GM23248 (cell line): ENCODE measurements at places on chromosomes 16 and 17. TPM values are rescaled to one million over a fixed set of nuclear protein-coding genes. Genes with fewer than 3 reads are reported as not detected.

SYCE1L gene
- not detected in 2 replicates for total RNA-seq

PYDC1 gene
- not detected in 2 replicates for total RNA-seq

- no peak overlapping the region for H3K4me3 ChIP-seq
- no peaks in the 10 kb centered on the region for H3K27me3 ChIP-seq
- H3K4me1 ChIP-seq, result no peaks in the 10 kb centered on the region
- no peak overlapping the region for H3K27ac ChIP-seq
- H3K36me3 ChIP-seq, result no peaks in the 10 kb centered on the region
Observed at GRCh38 chr17:27807567-27808470, 7.5 kb upstream of the NOS2 start.

NQO1 gene
- total RNA-seq, result 332 and 431 TPM in 2 replicates

- H3K27ac ChIP-seq, result no peak overlapping the region
- H3K4me1 ChIP-seq, result peaks cover 32% of the 10 kb centered on the region
- H3K27me3 ChIP-seq, result no peaks in the 10 kb centered on the region
- no peak overlapping the region for H3K4me3 ChIP-seq
- H3K36me3 ChIP-seq, result peaks cover 32% of the 10 kb centered on the region
Observed at GRCh38 chr16:20862162-20862960, 37.8 kb downstream of the DCUN1D3 start.

PDE6G gene
- total RNA-seq, result not detected in 2 replicates

ACSM5 gene
- total RNA-seq, result not detected in 2 replicates

DNA sequence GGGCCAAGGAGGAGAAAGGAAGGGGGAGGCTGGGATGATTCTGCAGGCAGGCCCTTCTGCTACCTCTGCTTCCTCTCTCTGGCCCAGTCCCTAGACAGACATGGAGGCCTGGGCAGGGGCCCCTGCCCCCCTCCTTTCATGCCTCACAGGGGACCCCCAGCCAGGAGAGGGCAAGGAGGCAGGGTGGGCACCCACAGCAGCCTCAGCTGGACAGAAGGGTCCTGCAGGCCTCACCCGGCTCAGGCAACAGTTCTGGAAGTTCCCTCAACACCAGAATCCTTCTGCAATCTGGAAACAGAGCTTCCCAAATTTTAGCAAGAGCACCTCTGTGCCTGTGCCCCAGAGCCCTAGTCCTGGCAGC, 8.7 kb downstream of the ARHGAP27 start:
- no peak overlapping the region for H3K27ac ChIP-seq
- no peak overlapping the region for H3K4me3 ChIP-seq

DNA sequence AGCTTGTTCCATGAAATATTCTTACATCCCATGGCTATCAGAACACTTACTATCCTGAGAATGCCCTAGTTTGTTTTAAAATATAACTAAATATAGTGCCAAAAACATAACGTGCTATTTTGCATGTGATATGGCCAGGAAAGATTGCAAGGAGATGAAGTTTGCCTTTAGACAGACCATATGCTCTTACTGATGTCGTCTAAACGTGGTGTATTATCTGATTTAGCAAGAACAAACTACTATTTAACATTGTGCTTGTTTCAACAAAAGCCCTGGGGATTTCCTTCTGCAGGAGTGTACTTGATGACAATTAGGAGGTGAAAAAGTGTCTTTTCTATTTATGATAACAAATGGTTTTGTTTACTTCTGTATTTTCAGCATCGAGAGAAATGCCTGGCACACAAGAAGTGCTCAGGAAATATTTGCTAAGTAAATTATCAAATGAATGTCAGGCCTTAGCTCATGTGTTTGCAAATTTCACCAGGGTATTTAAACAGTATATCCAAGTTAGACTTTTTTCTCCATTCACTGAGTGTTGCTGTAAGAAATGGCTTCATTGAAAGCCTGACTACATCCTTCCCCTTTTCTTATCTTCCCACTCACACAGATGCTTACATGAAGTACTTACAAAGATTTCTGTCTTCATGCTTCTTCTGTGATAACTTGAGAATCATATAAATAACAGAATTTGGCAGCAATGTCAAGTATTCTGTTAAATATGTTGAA, 1033.6 kb downstream of the CDH8 start:
- DNase-seq, result no peak
- no peak overlapping the region for H3K27ac ChIP-seq
- no peak overlapping the region for H3K4me3 ChIP-seq
- no peaks in the 10 kb centered on the region for H3K4me1 ChIP-seq

TPSD1 gene
- total RNA-seq, result not detected in 2 replicates

GRCh38 chr16:64745258-64745930, 376.5 kb downstream of the CDH11 start:
- no peaks in the 10 kb centered on the region for H3K36me3 ChIP-seq
- H3K27me3 ChIP-seq, result peaks cover 10% of the 10 kb centered on the region
- DNase-seq, result no peak
- H3K27ac ChIP-seq, result no peak overlapping the region

DNA sequence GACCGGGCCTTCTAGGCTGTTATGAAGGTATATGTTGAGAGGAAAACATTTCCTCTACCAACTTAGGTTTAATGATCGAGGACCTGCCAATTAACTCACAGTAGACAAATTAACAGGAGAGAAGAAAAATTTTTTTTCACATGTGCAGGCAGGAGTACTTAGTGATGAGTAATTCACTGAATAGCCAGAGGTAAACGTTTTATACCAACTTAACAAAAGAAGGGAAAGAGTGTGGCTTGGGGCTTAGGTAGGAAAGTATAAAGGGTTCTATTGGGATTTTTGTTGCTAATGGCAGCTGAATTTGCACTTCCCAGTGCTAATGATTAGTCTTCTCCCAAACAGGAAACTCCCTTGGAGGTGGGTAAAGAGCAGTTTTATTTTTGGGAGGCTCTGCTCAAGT, 121.6 kb upstream of the HS3ST4 start:
- no peaks in the 10 kb centered on the region for H3K36me3 ChIP-seq
- no peak overlapping the region for H3K27ac ChIP-seq
- no peak overlapping the region for H3K4me3 ChIP-seq
- no peaks in the 10 kb centered on the region for H3K27me3 ChIP-seq

DNA sequence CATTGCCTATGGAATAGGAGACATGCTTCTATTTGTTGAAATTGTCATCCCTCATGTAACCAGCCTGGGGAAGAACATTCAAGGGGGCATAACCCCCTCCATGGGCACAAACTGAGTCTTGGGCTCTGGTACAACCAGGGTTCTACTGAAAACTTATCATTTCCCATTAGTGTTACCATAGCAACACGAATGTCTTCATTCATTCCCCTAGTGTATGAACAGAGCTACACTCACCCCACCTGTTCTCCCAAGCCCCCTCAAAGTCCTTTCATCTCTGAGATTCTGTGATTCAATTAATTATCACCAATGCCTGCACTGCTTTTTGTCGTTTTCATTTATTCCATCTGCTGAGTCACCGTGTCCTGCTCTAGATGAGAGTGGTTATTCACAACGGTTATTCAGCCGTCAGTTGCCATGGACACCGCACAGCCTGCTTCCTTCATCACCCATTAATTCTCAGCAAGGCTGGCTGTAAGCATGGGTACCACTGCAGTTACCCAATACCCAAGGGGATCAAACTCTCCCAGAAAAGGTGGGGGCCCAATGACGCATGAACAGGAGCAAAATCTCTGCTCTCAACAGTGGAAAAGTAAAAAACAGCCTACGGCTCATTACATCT, 1.6 kb upstream of the GAST start:
- H3K27me3 ChIP-seq, result peaks cover 11% of the 10 kb centered on the region; the same call in 1 of the 2 replicates
- peak; percentile 91 for DNase-seq
- no peak overlapping the region for H3K27ac ChIP-seq

GRCh38 chr17:58028578-58028977, 21.5 kb upstream of the SRSF1 start:
- no peaks in the 10 kb centered on the region for H3K36me3 ChIP-seq
- no peak for DNase-seq
- H3K27me3 ChIP-seq, result 0 out of 2 replicates have a peak, but pooled peaks cover 4% of the 10 kb centered on the region

GRCh38 chr17:37844158-37844976, 79.8 kb upstream of the TBC1D3K start:
- H3K27ac ChIP-seq, result no peak overlapping the region
- no peak overlapping the region for H3K4me3 ChIP-seq

DNA sequence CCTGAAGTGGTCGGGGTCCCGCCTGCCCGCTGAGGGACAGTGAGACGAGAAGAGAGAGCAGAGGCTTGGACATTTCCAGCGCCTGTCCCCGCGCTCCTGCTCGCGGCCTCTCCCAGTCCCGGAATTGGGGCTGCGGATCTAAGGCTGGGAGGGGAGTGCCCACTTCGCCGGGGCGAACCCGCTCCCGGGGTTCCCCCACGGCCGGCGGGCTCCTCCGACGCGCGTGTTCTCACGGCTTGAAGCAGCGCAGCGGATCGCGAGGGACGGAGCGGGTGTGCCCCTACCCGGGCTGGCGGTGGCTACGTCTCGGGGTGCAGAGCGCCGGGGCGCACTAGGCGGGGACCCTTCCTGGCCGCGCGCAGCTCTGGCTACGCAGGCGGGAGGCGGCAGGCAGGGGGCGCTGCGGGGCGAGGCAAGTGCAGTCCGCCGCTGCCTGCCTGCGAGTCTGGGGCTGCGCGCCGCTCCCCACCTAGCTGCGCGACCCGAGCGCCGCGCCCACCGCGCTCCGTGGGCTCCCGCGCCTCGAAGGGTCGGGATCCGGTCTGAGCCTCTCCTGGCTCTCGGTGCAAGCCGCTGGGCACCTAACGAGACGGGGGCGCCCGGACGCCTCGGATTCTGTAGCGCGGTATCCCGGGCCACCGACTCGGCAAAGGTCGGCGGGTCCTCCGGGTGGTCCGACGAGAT, 1.2 kb downstream of the NGFR start:
- H3K27ac ChIP-seq, result no peak overlapping the region
- H3K27me3 ChIP-seq, result peaks cover 64% of the 10 kb centered on the region
- peak; percentile 77 for DNase-seq
- peak overlapping the region; percentile 57 for H3K4me3 ChIP-seq
- no peaks in the 10 kb centered on the region for H3K36me3 ChIP-seq
- 0 out of 2 replicates have a peak, but pooled peaks cover 4% of the 10 kb centered on the region for H3K4me1 ChIP-seq

- no peak overlapping the region for H3K27ac ChIP-seq
- H3K4me3 ChIP-seq, result no peak overlapping the region
- no peaks in the 10 kb centered on the region for H3K27me3 ChIP-seq
Observed at GRCh38 chr16:35642322-35642835, 2183.0 kb downstream of the TP53TG3F start.

GRCh38 chr17:60744355-60744966, 66.8 kb downstream of the BCAS3 start:
- H3K4me1 ChIP-seq, result peaks cover 16% of the 10 kb centered on the region
- H3K27ac ChIP-seq, result peak overlapping the region; percentile 65
- DNase-seq, result peak; percentile 36
- H3K36me3 ChIP-seq, result no peaks in the 10 kb centered on the region
- peak overlapping the region; percentile 64 for H3K4me3 ChIP-seq
- no peaks in the 10 kb centered on the region for H3K27me3 ChIP-seq

DNA sequence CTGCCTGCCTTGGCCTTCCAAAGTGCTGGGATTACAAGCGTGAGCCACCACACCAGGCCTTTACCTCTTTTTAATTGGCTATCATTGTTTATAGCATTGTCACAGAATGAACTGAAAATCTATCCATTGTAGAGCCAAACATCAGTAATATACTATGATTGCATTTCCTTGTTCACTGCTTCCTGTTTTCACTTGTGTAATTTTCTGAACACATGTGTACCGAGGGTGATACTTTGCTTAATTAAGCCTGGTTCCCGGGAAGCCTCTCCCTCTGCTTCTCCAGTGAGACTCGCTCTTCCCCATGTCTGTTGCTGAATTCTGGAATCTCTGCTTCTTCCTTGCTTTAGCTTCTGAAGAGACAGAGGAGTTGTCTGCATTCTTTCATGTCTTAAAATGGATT, 33.1 kb downstream of the POLR3E start:
- H3K4me3 ChIP-seq, result no peak overlapping the region
- H3K27me3 ChIP-seq, result no peaks in the 10 kb centered on the region
- no peaks in the 10 kb centered on the region for H3K4me1 ChIP-seq
- peaks cover 37% of the 10 kb centered on the region for H3K36me3 ChIP-seq
- no peak for DNase-seq

- no peaks in the 10 kb centered on the region for H3K27me3 ChIP-seq
- H3K27ac ChIP-seq, result peak overlapping the region; percentile 93
- H3K4me1 ChIP-seq, result peaks cover 29% of the 10 kb centered on the region
- peak; percentile 92 for DNase-seq
Observed at GRCh38 chr17:2157675-2158395, 102.9 kb downstream of the HIC1 start.

DNA sequence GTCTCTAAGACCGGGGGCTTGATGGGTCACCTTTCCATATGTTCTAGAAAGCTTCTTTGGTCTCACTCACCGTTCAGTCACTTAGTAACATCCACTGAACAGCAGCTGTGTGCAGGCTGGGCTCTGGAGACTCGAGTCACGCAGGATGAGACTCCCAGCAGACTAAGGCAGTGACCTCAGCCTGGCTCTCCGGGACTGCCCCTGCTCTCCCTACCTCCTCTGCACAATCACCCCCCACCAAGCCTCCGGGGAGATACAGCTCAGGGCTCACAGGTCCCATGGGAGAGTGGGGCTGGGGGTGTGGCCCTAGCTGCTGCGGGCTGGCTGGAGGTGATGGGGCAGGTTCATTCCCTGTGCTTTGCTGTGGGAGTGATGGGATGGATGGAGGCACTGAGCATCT, 14.1 kb downstream of the FLYWCH2 start:
- H3K27ac ChIP-seq, result no peak overlapping the region
- no peaks in the 10 kb centered on the region for H3K36me3 ChIP-seq
- H3K4me1 ChIP-seq, result peaks cover 5% of the 10 kb centered on the region
- peak; percentile 51 for DNase-seq
- no peaks in the 10 kb centered on the region for H3K27me3 ChIP-seq

DNA sequence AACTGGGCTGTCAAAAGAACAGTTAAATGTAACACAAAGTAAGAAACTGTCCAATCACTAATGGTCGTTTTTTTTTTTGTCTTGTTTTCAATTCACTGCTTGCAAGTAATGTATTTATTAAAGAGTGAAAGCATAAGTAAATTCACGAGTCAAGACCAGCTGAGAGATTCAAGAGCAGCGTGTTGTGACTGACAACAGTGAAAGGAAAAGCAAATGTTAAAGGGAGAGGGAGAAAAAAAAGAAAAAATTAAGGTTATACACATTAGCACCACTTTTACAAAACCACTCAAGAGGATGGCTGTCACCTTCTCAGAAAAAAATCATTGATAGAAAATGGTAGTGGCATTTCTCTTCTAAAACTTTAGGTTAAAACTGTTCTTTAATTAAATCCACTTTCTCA, 36.1 kb downstream of the GPATCH8 start:
- H3K4me3 ChIP-seq, result 0 out of 2 replicates have a peak overlapping the region, but pooled peaks have one; percentile 11
- DNase-seq, result no peak
- H3K4me1 ChIP-seq, result peaks cover 28% of the 10 kb centered on the region
- peaks cover 7% of the 10 kb centered on the region; the same call in 1 of the 2 replicates for H3K36me3 ChIP-seq

C16orf89 gene
- total RNA-seq, result not detected in 2 replicates

DNA sequence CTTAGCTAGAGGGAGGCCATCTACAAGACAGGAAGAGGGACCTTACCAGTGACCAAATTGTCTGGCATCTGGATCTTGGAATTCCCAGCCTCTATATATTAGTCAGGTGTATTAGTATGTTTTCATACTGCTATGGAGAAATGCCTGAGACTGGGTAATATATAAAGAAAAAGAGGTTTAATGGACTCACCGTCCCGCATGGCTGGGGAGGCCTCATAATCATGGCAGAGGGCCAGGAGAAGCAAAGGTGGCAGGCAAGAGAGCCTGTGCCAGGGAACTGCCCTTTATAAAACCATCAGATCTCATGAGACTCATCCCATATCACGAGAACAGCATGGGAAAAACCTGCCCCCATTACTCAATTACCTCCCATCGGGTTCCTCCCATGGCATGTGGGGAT, 500.2 kb downstream of the SHISA9 start:
- H3K27ac ChIP-seq, result no peak overlapping the region
- H3K27me3 ChIP-seq, result no peaks in the 10 kb centered on the region
- H3K4me3 ChIP-seq, result no peak overlapping the region
- DNase-seq, result no peak

HOXB6 gene
- total RNA-seq, result 3.8 and 7.5 TPM in 2 replicates

SAMD14 gene
- 3.0 and 4.4 TPM in 2 replicates for total RNA-seq
